ENCODE measurements at places on chromosomes 13 and 19.

DNA sequence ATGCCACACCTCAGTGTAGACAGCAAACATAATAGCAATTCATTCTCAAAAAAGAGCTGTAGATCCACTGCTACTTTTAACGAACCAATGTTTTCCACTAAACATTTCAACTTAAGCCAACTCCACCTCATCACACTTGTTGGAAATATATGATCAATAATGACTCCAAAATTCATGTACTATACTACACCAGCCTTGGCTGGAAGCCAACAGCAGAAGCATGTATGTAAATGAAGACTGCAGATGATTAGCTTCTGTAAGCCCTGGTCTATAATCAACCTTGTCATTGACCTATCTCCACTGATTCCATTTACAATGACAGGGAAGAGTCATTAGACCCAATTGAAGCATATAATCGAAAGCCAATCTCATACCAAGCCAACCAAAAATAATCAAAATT is 71.7 kb downstream of the STK24 start:
- no peak for DNase-seq

DNA sequence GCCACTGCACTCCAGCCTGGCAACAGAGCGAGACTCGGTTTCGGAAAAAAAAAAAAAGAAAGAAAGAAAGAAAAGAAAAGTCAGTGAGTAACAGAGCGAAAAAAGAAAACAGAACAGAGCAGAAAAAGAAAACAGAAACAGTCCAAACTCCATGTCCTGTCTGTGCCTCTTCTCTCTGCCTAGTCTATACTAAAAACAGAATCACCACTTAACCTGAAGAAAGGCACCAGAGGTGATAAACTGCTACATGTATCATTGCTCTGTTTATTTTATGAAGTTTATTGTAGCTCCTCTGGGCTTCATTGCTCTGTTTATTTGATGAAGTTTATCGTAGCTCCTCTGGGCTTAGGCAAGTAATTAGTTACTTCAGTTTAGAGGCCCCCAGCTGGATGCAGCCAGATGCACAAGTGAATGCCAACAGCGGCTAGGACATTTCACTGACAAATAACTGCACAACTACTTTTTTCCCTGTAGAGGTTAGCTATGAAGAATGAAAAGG is 39.2 kb downstream of the TBC1D4 start:
- no peak for DNase-seq

GRCh38 chr19:20287070-20287469 is 120.1 kb downstream of the ZNF486 start:
- DNase-seq = no peak

- no peak for DNase-seq
These were observed 73.4 kb downstream of the PCDH9 start for GRCh38 chr13:67156723-67157060.

GRCh38 chr19:4495471-4495870 is 22.8 kb downstream of the PLIN4 start:
- DNase-seq = no peak

GRCh38 chr13:112965573-112966115 is 3.4 kb upstream of the MCF2L start:
- DNase-seq = no peak

- no peak for DNase-seq
These were observed 26.3 kb downstream of the SAE1 start for GRCh38 chr19:47156861-47157430.

All from T-helper 22 cell (primary cell).